ENCODE measurements at places on chromosomes 1 and 21.

DNA sequence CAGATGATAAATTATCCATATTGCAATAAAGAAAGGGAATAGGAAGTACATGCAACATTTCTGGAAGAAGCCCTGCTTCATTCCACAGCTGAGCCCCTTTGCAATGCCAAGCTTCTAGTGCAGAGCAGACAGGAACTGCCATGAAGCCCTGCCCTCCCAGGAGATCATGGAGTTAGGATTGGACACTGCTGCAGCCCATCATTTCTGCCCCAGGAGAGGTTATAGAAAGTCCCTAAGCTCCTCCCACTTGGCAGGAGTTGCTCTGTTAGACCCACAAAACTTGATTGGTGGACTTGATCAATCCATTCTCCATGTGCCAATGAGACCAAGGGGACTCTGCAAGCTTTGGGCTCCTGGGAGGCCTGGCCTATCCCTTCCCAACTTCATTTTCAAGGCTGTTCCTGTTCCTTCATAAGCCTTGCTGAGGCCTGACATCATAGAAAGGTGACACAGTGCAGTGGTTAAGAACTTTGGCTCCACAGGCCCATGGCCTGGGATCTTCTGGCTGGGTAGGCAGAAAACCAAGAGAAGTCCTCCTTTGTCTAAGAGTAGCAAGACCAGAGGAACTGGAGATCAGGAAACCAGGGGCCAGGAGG is 1.3 kb upstream of the LAPTM5 start:
- no peak for DNase-seq

- no peak for DNase-seq
These were observed 408.8 kb upstream of the DAB1 start for GRCh38 chr1:57832612-57833011.

DNA sequence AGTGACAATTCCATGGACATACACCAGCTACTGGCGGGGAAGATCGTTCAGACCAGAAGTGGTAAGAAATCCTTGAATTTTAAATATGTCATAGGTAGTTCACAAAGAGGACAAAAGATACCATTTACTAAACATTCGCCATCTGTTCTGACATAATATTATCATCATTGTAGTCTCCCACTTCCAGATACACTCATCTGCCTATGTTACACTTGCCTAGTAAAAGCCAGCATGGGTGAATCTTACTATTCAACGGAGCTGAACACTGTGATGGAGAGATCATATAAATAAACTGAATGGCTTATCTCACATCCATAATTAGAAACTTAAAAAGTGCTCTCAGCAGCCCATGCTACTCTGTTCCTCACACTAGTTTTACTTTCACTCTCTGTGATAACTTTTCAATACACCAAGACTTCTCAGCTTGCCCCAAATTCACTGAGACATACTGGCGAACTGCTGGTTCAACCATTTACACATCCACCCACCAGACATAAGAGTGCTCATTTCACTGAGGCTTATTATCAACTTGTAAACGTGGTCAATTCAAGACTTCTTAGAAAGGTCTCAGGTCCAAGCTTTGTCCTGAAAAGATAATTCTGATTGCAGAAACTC is 463 bp upstream of the PRRC2C start:
- DNase-seq = no peak

GRCh38 chr1:83026745-83027144 is 972.2 kb downstream of the TTLL7 start:
- no peak for DNase-seq

DNA sequence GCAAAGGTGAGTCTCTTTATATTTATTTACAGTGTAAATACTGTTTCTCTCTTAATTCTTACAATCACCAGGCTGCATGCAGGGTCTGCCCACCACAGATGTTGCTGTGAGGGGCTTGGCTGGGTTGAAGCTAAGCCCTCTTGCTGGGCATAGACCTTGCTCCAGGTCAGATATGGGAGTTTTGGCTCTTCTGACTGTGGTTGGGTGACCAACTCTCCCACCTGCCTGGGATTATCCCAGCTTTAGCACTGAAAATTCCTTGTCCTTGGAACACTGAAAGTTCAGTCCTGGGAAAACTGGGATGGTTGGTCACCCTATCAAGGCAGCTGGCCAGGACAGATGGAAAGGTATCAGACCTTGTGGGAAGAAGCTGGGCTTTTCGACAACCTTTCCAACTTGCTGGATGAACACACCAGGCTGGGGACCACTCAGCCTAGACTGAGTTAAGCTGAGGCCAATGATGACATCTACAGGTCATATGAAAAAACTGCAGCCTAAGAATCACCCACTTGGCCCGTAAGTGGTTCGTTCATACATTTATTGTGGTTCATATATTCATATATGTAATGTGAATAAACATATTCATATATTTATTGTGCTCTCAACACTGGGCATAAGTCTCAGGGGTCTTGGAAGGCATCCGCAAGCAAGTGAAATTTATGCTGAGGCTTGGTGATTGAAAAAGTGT is 26.6 kb upstream of the HPDL start:
- no peak for DNase-seq

GRCh38 chr21:34612557-34612956 is 2.4 kb downstream of the RCAN1 start:
- no peak for DNase-seq

GRCh38 chr1:169682071-169682470 is 29.3 kb downstream of the SELL start:
- DNase-seq = no peak

GRCh38 chr1:172654535-172654934 is 4.4 kb upstream of the FASLG start:
- DNase-seq = no peak

- DNase-seq = no peak
These were observed 12.5 kb upstream of the MATN1 start for GRCh38 chr1:30735668-30736498.

GRCh38 chr1:160924791-160925651 is 29.6 kb downstream of the ITLN2 start:
- no peak for DNase-seq

DNA sequence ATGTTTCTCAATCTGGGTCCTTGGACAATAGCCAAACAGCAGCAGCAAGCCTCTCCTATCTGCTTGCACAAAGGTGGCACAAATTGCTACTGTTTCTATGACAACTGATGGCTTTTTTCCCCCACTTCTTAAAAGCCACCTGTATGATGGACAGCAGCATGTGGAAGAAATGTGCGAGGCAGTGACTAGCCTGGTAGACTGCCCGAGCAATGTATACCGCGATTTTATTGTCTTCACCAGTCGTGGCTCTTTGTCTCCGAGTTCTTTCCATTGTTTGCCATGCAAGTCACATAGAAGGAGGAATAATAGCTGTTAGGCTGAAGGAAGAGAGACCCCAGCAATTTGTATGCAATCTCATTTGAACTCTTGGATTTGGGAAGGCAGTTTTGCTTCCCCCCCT is 79.4 kb downstream of the S1PR1 start:
- no peak for DNase-seq

DNA sequence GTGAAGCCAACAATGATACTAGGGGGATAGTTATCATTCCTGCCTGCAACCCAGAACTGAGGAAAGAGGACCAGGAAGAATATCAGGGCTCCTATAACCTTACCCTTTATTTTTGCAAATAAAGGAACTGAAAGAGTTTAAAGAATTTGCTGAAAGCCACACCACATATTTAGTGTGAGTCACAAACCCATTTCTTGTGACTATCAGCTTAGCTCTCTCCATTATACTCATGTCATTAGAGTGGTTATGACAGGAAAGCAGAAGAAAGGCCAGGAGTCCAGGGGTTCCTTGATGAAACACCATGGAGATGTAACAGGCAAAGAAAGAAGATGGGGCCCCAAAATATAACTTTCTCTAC is 141.1 kb upstream of the SAMSN1 start:
- DNase-seq = no peak

- DNase-seq = no peak
These were observed 46.4 kb downstream of the DDX20 start for GRCh38 chr1:111802110-111802509.

GRCh38 chr1:238221738-238222137 is 331.0 kb upstream of the ZP4 start:
- DNase-seq = no peak

DNA sequence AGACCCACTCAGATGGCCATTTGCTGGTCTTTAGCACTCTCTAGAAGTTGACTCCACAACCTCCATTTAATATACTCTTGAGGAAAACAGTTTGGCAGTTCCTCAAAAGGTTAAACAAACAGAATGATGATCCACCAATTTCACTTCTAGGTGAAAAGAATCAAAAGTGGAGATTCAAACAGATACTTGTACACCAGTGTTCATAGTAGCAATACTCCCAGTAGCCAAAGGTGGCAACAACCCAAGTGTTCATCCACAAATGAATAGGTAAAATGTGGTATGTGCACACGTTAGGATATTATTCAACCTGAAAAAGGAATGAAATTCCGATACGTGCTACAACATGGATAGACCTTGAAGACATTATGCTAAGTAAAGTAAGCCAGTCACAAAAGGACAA is 6.3 kb downstream of the PRCC start:
- DNase-seq = no peak

- DNase-seq = no peak
These were observed 878.3 kb upstream of the CXADR start for GRCh38 chr21:16634515-16634914.

DNA sequence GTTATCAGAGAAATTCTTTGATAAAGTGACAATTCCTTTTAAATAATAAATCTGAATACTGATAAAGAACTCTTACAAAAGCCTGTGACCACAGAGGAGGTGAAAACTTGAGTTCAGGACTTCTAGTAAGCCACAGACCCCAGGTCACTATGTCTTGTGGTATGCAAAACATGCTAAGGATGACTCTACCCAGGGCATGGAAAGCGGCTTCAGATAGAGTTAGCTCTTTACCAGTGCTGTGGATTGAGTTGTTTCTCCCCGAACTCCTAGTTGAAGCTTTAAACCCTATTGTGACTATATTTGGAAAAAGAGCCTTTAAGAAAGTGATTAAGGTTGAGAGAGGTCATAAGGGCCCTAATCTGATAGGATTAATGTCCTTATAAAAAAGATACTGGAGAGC is 42.3 kb downstream of the HLX start:
- no peak for DNase-seq

- no peak for DNase-seq
These were observed 274.1 kb upstream of the CHRM3 start for GRCh38 chr1:239112101-239112935.

GRCh38 chr1:63931468-63931867 is 157.7 kb downstream of the ROR1 start:
- DNase-seq = no peak

DNA sequence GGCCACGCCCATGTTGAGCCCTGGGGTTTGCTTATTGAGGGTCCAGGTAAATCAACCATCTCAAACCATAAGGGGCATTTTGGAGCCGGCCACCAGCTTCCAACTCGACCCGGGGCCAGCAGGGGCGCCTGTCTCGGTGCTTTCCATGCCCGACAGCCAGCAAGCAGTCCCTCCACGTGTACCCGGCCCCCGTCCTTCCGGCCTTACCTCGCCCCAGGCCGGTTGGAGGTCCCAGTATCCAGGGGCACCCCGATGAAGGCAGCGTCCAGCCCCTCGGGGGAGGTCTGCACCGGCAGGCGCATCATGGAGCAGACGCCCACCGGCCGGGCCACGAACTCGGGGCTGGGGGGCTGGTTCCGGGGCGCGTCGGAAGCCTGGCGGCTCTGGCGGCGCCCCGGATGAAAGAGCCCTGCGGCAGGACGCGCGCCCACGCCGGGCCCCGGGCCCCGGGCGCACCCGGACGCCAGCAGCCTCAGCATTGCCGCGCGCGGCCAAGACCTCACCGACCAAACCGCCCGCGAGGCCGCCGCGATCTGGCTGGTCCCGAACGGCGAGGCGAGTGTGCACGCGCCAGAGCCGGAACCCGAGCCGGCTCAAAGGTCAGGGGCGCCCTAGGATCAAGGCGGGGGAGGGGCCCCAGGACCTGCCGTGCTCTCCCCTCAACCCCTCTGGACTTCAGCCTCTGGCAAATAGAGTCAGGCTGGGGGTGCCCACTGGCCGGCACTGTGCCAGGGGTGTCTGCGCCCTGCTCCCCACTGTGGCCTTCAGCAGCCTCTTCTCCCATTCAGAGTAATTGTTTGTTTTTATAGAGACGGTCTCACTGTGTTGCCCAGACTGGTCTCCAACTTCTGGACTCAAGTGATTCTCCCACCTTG is at the start of gene AGMAT:
Gene AGMAT, minus strand, starts transcription at position 563 of the 875 bp plus-strand sequence. Its CDS starts 84 bp downstream, at position 479.
- DNase-seq = no peak

- no peak for DNase-seq
These were observed 27.7 kb downstream of the UCHL5 start for GRCh38 chr1:193031431-193031830.

- DNase-seq = no peak
These were observed 156.7 kb upstream of the NEGR1 start for GRCh38 chr1:72439036-72439435.

- DNase-seq = no peak
These were observed 122.8 kb upstream of the USP24 start for GRCh38 chr1:55337801-55338447.

- no peak for DNase-seq
These were observed 3.0 kb downstream of the HLX start for GRCh38 chr1:220882061-220882891.

GRCh38 chr1:167681024-167681423 is 40.8 kb upstream of the MPZL1 start:
- DNase-seq = no peak

DNA sequence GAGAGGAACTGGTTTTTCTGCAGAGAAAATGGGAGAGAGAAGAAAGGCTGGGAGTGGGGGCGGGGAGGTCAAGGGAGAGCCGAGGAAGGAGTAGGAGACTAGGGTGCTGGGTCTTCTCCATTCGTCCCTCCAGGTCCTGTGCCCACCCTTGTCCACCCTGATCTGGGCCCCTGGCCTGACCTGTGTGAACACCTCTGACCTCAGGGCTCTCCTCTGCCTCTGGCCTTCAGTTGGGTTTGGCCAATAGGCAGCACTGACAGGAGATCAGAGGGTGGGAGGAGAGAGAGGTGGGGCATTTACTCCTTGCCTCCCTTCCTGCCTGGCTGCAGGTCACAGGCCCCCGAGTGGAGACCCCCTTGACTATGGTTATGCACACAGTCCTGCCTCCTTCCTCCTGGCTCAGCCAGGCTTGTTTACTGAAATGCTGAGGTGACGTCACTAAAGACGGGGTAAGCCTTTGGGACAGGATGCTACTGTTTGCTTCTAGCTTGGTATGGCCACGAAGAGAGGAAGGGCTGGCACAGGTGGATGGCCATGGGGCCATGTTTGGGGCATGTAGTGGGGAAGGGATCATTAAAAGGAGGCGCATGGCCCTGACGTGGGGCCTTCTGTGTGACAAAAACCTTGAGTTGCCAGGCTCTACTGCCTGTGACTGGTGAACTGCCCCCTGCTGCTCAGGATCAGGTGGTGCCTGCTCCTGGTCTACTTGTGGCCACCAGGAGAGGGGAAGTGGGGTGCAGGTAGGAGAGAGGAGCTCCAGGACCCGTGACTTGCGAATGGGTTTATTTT is 248.7 kb upstream of the CSF3R start:
- no peak for DNase-seq

- no peak for DNase-seq
These were observed at the start of gene COL24A1 for GRCh38 chr1:86156566-86157455. Gene COL24A1 (minus strand): TSS chr1:86156772. CDS start chr1:86156396, 376 bp downstream.

DNA sequence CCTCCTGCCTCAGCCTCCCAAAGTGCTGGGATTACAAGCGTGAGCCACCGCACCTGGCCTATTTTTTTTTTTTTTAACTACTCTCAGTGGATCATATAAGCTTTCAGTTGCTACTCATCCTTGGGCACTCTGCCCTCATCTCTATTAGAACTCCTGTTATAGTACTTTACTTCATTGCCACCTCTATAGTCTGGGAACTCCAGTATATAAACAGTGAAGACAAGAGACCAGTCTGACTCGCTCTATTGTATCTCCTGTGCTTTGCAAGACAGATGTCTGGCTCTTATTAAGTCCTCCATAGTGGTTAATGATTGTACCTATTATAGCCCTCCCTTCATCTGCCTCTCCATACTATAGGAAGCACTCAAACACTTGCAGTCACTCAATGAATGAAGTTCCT is 15.1 kb downstream of the KHDRBS1 start:
- no peak for DNase-seq
